ENCODE measurements at places on chromosomes 2 and 18.

DNA sequence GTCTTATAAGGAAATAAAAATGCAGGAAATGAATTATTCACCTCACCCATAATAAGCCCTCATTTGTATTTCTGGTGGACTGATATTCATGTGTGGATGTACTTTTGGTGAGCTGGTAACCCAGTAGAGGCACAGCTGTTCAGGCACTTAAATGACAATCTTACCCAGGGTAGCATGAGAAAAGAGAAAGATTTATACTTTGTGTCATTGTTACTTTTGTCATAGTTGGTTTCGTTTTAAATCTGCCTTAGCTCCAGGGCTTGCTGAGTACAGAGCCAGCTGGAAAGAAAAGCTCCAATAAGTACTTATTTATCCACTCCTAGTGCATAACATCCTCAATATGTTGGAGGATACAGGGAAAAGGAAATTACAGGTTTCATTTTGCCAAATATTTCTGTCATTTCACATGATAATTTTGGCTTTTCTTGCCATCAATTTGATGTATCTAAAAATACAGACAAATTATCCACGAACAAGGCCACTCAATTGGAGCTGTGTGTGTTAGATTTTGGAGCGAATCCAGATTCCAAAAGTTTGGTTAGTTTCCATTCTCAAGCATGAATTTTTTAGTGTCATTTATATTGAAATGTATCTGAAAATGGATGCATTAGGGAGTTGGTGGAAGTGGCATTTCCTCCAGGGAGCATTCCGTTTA, 1276.1 kb upstream of the FAM98A start:
- no peak for DNase-seq

GRCh38 chr2:232877940-232878511, 8.0 kb downstream of the SNORC start:
- no peak for DNase-seq

DNA sequence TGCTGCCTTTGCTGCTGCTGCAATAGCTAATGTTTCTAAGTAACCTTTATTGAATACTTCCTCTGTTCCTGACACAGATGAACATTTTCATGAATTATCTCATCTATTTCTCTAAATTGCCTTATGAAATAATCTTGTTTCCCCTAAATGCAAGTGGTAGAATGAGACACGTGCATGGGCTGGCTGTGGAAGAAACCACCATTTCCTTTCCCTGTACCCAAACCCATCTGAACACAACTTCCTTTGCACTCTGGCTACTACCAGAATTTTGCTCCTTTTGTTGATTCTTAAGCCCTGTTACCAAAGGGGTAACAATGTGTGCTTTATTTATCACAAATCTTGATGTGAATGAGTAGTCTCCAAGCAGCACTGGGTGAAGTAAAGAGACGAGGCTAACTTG, 29.2 kb downstream of the AKAIN1 start:
- no peak for DNase-seq

GRCh38 chr18:53819174-53819573, 405.3 kb downstream of the MBD2 start:
- no peak for DNase-seq

DNA sequence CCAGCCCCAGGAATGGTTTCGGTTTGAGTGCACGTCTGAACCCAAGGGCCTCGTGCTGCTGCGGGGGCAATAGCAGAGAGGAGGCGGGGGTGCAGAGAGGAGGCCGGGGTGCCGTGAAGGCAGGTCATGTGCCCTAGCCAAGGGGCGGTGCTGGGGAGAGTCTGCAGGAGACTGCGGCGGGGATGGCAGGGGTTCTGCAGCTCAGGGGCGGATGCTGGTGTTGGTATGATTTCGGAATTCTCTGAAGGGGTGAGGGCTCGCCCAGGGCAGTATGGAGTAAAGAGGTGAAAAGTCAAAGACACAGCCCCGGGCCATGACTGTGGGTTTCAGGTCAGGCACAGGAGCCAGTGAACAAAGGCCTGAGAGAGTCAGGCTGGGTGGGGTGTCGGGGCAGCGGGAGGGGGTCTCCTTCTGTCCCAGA, 186.5 kb upstream of the HDAC4 start:
- DNase-seq: no peak

- no peak for DNase-seq
Measured at GRCh38 chr2:171185941-171186340, 25.2 kb upstream of the TLK1 start.

GRCh38 chr2:11830708-11831301, 84.4 kb downstream of the LPIN1 start:
- DNase-seq: no peak

- DNase-seq: peak; percentile 75
Measured at GRCh38 chr2:41869542-41870264, 178.1 kb upstream of the PKDCC start.

DNA sequence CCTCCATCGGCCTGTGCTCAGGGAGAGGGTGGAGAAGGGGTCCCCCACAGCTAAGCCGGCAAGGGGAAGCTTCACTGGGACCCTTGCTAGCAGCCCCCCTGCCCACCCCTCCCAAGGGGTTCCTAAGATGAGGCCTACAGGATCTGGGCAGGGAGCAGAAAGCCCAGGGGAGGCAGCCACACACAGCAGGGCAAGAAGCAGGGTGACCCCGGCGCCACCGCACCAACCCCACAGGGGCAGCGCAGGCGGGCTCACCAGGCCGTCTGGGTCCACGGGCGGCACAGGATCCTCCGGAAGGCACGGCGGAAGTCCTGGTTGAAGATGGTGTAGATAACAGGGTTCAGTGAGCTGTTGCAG, 1.8 kb downstream of the ADRA2B start:
- no peak for DNase-seq

DNA sequence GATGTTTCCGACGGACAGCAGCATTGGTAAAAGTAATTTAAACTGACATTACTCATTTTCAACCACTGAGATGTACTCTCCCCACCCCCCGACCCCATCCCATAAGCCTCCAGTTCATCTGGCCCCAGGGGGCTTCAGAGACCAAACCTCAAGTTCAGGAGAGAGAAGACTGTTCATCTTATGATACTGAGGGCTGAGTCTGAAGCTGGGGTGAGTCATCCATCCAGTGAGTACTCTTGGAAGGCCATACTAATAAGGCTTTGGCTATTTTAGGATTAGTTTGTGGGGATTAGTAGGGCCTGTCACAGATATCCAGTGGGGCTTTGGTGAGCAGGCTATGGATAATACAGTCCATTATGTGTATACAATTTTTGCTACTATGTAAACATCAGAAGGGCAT, 125.3 kb upstream of the APCDD1 start:
- no peak for DNase-seq

DNA sequence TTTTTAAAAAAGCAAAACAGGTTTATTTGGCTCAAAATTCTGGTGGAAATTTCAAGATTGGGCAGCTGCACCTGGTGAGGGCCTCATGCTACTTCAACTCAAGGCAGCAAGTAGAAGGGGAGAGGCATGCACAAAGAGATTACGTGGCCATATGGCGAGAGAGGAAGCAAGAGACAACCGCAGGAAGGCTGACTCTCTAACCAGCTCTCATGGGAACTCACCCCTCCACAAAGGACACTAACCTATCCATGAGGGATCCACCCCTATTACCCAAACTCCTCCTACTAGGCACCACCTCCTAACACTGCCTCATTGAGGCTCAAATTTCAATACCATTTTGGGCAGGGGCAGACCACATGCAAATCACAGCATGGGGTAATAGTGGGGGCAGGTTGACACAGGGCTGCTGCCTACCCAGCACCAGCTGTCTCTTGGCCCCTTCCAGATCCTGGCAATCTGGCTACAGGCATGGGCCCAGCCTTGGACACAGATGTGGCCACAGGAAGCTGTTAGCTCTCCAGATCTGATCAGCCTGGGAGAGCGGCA, 2.0 kb upstream of the CAPN10 start:
- no peak for DNase-seq

DNA sequence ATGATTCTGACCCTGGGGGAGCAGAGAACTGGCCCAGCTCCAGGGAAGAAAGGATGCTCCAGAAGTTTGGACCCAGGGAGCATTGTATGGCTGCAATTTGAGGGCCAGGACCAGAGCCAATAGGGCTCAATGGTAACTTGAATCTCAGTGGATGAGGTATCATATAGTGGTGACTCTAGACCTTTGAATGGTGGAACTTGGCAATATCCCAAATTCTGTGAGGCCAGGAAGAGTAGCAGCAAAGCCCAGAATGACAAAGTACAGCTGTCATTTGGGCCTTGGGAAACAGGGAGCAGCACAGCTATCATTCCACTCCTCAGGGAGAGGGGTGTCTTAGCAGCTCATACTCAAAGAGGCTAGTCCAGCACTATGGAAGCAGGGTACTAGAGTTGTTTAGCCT, 332.9 kb upstream of the RBMS1 start:
- no peak for DNase-seq

GRCh38 chr2:157866202-157866601, 9.9 kb downstream of the ACVR1 start:
- no peak for DNase-seq

GRCh38 chr2:20526708-20527107, 79.8 kb downstream of the RHOB start:
- DNase-seq: no peak

DNA sequence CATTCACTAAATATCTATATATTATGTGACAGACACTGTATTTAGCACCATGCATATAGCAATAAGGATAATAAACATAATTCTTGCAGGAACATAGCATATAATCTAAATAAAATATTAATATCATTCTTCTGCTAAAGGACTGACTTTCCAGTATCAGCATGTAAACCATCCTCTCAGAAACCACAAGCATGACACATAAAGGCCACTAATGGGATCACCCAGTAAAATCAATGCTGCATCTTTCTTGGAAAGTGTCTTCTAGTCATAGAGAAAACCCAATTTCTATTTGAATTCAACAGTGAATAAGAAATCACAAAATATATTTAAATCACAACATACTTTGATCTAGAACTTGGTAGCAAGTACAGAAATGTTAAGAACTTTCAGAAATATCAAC, 5.8 kb upstream of the LRP1B start:
- no peak for DNase-seq

DNA sequence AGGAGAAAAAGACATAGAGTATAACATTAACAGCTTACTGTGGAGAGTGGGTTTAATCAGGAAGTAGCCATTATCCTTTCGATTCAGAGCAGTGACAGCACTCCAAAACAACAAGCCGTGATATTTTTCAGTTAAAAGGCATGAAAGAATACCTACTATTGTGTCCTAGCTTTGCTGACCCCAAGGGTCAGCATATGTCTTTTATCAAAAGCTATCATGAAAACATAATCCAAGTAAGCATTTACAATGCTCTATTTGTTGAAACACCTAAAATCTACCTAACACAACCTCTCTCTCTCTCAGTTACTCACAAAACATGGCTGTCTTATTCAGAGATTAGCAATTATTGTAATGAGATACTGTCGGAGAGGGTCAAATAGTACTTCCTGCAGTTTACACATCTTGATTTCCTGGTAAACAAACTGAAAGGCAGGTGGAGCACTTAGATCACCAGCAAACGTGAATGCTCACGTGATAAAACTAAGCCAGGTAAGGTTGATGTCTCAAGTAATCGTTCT, 100.0 kb downstream of the BAZ2B start:
- no peak for DNase-seq

DNA sequence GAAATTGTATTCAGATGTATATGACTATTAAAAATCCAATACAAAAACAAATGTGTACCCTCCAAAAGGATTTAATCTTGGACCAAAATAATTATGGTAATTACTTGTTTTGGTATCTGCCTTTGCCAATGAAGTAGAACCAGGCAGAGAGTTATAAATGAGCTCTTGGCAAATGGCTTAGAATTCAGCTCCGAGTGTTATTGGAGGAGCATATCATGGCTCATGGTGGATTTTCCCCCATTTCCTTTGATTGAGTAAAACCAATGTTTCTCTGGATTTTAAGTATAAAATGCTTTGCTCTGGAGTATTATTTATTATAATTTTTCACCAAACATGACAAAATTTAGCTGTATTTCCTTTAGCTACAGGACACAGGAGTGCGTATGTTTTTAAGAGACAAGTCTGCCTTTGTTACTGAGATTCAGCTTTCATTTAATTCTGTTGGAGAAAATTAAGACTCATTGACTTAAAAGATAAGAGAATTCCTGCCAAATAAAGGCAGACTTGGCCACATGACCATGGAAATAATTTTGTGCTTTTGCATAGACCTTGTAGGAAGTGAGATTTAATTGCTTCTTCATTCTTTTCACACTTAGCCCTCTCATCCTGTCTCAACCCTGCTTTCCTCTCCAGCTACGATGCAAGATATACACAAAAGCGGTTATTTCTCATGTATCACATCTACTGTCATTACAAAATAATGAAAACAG, 281.0 kb upstream of the SOX11 start:
- DNase-seq: no peak

GRCh38 chr18:55268628-55269275, 309.5 kb upstream of the CCDC68 start:
- no peak for DNase-seq

DNA sequence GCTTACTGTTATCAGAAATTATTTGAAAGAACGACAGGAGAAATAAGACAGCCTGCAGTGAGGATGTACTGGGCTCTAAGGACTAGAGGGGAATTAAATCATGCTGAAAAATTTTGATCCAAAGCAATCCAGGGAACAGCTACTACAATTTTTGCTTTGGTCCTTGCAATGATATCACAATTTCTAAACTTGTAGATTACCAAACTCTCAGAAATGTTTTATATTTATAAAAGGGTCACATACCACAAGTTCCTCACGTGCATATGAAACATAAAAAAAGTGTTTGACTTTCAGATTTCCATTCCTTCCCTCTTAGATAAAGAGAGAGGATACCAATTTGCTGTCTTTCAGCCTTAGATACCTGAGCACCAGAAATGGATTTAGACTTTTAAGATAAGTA, 261.2 kb downstream of the STK39 start:
- DNase-seq: no peak

DNA sequence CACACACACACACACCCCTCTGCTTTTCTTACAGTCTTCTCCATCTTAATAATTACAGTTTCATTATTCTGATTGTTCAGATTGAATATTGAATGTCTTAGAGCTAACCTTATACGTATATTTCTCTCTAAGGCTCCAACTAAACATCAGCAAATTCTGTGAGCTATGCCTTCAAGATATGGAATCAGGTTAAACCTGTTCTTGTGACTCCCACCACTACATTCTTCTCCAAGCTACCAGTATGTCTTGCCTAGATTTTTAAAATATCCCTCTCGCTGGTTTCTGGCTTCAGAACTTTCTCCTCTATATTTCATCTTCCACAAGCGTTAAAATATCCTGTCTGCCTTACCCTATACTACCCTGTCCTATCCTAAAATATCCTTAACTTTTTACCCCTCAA, 1346.4 kb upstream of the CDH2 start:
- no peak for DNase-seq

DNA sequence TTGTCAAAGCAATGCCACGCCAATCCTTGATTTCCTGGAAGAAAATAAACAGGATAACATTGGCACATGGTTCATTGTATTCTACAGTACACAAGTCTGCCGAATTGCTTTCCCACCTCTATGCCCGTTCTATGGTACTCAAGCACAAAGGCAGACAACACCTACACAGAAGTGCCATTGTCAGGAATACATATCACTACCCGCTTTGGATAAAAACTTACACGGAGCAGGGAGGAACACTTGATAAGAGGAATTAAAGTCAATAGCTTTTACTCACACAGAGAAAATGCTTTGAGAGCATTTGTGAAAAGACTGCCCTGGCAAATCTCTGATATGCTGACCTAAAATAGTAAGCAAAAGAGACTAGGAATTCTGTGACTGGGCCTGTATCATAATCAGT, 23.4 kb downstream of the PLEKHM3 start:
- no peak for DNase-seq

Data from right atrium auricular region (tissue), 2 donors.